Lung microvascular endothelial cell (primary cell): ENCODE measurements at places on chromosomes 13 and 19.

DNA sequence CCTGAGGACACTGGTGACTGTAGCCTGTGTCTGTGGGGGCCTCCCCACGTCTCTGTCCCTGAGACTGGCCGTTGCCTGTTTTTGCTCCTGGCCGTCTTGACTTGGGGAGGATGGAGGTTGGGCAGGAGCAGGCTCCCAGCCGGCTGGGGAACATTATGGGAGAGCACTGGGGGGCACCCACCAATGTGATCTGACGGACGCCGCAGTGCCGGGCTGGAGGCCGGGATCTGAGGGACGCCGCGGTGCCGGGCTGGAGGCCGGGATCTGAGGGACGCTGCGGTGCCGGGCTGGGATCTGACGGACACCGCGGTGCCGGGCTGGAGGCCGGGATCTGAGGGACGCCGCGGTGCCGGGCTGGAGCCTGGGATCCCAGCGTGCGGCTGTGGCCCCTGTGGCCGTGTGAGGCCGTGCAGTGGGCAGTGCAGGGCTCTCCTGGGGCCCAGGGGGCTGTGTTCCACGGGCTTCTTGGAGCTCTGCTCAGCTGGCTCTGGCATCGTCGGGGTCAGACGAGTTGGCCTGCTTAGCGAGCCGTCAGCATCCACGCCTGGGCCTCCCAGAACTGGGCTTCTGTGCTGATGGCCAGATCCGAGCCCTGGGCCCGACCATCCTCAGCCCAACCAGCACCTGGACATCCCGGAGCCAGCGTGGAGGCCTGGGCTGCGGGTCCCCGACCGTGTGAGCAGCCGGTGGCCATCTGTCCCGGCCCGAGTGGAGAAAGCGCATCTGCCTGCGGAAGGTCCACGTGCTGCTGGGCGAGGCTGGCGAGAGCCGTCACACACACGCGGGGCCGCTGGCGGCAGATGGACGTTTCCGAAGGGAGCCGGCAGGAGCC lies 45.8 kb downstream of the GAS6 start:
- no peak for DNase-seq

- no peak for DNase-seq
Observed at GRCh38 chr13:45765464-45765863, 63.3 kb downstream of the CBY2 start.

DNA sequence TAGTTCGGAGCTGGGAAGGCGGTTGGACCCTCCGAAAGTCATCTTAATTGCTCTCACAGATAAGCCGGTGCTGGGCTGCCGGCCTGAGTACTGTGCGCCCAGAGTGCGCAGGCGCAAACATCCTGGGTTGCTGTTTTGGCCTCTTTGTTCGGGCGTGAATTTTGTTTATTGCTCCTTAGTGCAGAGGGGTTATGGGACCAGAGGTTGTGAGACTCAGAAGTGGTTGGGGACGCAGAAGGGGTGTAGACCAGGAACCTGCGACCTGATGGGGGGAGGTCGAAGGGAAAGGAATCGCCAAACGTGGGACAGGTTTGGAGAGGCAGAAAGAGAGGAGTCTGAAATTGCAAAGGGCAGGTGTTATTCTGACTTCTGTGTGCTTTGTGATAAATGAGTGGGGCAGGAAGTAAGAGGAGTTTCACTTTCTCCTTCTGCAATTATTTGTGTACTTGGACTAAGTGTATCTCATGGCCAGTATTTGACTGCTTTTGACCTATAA lies 607 bp upstream of the ZNF566 start:
- DNase-seq = peak; percentile 92

DNA sequence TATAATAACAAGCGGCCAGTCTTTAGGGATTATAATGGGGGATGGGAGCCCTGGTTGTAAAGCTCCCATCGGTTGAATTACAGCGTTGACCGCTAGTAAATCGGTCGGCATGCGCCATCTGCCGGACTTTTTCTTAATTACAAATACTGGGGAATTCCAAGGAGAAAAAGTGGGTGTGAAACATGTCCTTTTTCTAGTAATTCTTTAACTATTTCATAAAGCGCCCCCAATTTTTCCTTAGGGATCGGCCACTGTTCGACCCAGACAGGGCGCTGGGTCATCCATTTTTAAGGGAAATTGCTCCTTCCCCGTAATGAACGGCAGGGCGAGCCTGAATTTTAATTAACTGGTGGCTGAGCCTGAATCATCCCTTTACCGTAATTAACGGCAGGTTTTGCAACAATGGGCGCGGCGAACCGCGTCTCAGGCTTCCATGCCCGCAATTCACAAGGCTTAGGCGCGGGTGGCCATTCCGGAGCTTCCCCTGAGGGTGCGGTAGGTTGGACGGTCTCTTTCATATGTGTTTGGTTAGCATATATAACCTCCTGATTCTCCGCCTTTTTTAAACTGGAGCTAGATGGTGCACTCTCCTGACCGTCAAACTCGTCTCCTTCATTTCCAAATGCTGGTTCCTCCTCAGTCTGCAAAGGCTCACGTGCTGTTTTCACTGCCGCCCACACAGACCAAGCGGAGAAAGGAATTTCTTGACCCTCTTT lies 30.2 kb upstream of the EVI5L start:
- DNase-seq = peak; percentile 88

- DNase-seq = no peak
Observed at GRCh38 chr19:30802424-30803013, 430.3 kb downstream of the ZNF536 start.

DNA sequence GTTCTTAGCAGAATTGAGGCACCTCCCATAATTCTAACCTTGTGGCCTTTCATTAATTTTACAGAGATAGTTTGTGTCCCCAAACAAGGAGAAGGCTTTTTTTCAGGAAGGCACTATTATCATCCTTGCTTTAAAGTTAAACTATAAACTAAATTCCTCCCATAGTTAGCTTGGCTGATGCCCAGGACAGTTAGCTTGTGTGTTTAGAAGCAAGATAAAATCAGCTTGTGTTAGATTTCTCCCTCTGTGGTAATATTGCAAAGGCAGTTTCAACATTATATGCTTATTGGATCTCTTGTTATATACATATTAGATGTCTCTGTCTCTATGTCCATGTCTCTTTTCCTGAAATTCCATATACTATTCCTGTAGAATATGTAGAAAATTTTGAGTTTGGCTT lies 342.7 kb downstream of the TBC1D4 start:
- no peak for DNase-seq

DNA sequence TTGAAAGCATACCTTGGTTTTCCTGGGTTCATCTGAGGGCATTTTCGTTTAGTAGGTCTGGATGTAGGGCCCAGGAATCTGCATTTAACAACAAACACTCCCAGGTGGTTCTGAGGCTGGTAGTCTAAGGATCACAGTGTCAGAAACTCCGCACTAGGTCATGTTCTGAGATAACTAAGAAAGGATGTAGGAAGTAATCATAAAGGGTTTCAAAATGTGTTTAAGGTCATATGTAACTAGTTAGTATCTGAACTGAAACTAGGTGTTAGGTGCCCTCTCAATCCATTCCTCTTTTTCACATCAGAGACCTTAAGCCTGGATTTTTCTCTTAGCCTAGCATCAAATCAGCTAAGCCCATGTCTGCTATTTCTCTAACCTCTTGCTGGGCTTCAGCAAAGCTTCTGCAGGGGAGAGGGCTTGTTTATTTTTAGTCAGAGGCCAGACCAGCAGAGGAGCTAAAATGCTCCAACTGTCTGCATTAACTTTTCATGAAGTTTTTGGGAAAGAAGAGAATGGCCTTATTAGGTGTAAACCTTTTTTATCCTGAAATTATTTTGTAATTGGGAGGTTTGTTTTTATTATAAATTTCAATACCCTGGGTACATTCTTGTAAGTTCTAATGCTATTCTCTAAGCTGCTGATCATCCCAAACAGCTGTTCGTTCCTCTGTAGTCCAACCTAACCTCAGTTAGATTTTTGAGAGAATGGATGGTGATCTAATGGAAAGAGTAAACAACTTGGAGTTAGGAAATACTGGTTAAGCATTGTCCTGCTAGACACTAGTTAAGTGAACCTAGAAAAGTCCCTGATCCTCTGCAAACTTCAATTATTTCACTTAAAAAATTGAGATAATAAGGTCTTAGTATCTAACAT lies 262.8 kb upstream of the RFC3 start:
- DNase-seq = peak; percentile 20

GRCh38 chr13:106573868-106574267 lies 5.9 kb upstream of the ARGLU1 start:
- no peak for DNase-seq

DNA sequence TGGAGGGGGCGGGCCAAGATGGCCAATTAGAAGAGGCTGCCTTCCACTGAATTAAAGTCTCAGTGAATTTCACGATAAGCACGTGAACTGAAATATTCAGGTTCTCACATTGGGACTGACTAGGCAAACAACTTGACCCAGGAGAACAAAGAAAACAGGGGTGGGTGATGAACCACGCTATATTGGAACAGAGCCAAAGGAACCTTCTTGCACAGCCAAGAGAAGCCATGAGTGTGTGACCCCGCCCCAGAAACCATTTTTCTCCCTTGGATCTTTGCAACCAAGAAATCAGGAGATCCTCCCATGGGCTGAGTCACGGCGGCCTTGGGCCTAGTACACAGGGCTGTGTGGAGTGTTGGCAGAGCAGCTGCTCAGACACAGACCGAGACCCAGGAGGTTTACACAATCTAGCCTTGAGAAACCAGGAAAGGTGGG lies 36.8 kb downstream of the ERICH4 start:
- DNase-seq = peak; percentile 70

DNA sequence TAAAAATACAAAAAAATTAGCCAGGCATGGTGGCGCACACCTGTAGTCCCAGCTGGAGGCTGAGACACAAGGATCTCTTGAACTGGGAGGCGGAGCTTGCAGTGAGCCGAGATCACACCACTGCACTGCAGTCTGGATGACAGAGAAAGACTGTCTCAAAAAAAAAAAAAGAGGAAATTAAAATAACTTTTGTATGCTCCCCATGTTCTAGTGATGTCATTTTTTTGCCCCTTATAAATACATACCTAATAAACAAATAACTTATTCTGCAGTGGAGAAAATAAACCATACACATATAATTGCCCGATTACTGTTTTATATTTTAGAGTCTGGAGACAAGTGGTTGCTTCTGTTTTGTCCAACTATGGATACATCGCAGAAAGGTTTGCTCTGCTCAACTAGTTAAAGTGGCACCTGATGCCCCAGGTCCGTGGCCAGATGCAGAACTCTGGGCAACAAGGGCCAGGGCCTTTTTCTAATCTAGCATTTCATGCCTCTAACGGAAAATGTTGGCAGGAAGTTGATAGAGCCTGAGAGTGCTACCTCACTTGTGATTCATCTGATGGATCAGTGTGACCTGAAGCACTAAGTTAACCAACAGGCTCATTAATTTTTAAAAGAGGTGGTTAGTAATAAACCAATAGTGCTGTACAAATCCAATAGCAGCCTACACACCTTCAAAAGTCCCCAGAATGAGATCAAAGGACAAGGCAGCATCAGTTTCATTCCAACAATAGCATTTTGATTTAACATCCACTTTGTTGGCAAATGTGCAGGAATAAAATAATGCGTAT lies 18.8 kb downstream of the UBE2L5 start:
- peak; percentile 23 for DNase-seq

GRCh38 chr19:48398375-48399235 lies 5.1 kb downstream of the GRIN2D start:
- DNase-seq = peak; percentile 93

- DNase-seq = peak; percentile 6
Observed at GRCh38 chr13:80441968-80442367, 101.0 kb upstream of the SPRY2 start.

GRCh38 chr19:35430409-35431144 lies 17.5 kb upstream of the FFAR2 start:
- DNase-seq = no peak

DNA sequence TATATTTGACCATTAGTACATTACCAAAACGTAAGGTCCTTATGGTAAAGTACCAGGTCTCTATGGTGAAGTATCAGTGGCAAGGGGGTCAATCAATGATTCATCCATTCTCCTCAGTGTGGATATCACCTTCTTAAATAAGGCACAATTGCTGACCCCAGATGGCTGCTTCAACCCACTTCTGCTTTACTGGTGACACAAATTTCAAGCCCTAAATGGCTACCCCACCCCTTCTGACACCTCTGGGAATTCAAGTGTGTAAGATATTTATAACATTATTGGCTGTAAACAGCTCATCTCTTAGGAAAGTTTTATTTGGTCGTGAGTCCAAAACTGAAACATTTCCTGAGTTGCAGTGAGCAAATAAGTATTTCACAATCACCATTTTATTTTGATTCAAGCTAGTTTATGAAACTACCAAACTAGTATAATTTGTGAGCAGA lies 7.9 kb upstream of the WBP4 start:
- peak; percentile 42 for DNase-seq

DNA sequence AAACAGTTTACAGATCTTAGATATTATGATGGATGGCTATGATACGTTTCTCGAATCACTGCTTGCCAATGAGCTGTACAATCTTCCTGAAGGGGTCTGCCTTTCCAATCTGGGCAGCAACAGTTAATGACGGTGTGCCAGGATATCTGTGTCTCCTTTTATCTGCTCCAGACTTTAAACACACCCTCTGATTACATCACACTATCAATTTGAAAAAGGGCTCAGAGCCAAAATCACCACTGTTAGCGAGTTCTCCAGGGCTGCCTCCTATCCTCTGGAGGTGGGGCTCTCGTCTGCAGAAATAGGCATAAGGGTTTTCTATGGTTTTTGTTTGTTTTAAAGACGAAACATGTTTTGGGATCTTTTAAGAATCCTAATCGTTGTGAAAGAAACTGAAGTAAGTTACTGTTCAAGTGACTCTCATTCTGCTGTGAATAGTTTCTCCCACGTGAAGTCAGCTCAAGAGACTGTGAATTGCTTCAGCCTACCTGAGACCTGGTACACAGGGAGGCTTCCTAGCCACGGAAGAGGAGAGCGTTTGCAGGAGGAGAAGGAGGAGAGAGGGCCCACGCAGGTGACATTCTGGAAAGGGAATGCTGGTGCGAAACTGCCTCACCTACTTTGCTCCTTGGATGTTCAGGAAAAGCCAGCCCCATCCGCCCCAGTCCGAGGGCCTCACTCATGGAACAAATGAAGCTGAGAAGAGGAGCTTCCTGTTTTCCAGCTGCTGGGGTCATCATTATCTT lies 15.2 kb upstream of the GJA3 start:
- no peak for DNase-seq

DNA sequence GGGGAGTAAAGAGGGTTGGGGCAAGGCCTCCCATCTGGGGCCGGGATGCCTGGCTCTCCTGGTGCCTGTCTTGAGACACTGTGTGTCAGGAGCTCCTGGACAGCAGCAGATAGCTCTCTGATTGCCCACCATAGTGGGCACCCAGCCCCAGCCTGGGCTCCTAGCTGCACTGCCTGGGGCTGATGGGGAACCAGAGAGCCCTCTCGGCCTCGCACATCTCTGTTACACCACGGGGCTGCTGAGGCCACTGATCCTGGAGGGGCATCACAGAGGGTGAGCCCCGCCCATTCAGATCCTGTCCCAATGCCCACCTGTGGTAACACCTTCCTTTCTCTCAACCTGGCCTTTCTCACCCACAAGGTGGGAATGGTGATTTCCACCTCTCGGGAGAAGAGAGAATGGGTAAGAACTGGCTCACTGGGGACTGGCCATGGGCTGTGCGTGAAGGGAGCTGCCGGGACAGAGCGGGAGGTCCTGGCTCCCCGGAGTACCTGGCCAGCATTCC lies 135.9 kb downstream of the URI1 start:
- no peak for DNase-seq

- DNase-seq = no peak
Observed at GRCh38 chr13:113219256-113219940, 10.0 kb downstream of the CUL4A start.

GRCh38 chr13:61370520-61370919 lies 45.1 kb downstream of the PCDH20 start:
- DNase-seq = no peak
